Heart right ventricle (tissue), 16 donors: ENCODE measurements at places on chromosomes 7 and 10. TPM values are rescaled to one million over a fixed set of nuclear protein-coding genes. Genes with fewer than 3 reads are reported as not detected.

PRKAG2 gene
- total RNA-seq, result 119 TPM

CYP2E1 gene
- 0.76 TPM for total RNA-seq

MMP21 gene
- total RNA-seq, result not detected

- H3K4me1 ChIP-seq, result no peaks in the 10 kb centered on the region
- H3K27me3 ChIP-seq, result no peaks in the 10 kb centered on the region
- DNase-seq, result no peak
- no peaks in the 10 kb centered on the region for H3K36me3 ChIP-seq
- no peak overlapping the region for H3K27ac ChIP-seq
- H3K4me3 ChIP-seq, result no peak overlapping the region
Observed at GRCh38 chr7:2081526-2082135, 151.1 kb downstream of the MAD1L1 start.

LMBR1 gene
- 36.3 TPM for total RNA-seq

- H3K4me1 ChIP-seq, result no peaks in the 10 kb centered on the region
- no peaks in the 10 kb centered on the region for H3K36me3 ChIP-seq
- H3K27me3 ChIP-seq, result no peaks in the 10 kb centered on the region
- no peak overlapping the region for H3K4me3 ChIP-seq
- DNase-seq, result no peak
Observed at GRCh38 chr10:90007226-90007625, 305.8 kb downstream of the KIF20B start.

DNA sequence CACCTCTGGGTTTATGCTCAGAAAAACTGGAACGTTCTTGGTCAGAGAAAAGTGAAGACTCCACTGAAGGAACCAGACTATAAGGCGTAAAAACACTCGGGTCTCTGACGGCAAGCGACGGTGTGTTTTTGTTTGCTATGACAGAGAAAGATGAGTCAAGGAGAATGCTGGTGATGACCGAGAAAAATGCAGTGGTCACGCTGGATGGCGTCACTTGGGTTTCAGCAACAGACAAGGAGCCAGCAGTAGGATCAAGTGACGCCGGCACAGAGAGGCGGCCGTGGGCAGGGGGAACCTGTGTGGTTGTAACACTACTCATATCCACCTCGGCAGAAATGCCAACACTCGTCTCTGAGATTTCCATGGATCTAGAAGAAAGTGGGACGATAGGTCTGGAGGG lies 63.4 kb downstream of the KIAA1549 start:
- no peak for DNase-seq
- no peak overlapping the region for H3K27ac ChIP-seq
- no peak overlapping the region for H3K4me3 ChIP-seq
- H3K27me3 ChIP-seq, result no peaks in the 10 kb centered on the region

DNA sequence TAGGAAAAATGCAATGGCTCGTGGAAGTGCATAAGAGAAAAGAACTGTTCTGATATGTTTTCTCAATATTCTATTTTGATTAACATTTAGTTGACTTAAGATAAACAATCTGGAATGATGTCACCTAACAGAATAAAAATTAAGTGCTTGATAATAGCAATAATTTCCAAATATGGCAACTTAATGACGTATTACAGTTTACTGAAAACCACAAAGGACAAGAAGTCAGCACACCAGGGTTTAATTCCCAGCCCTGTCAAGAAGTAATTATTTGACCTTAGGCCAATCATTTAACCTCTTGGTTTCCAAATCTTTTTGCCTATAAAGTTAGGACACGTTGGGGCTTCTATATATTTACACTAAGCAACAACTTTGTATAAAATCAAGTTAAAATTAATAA lies 95.7 kb downstream of the CABCOCO1 start:
- no peaks in the 10 kb centered on the region for H3K4me1 ChIP-seq
- no peak overlapping the region for H3K27ac ChIP-seq
- H3K27me3 ChIP-seq, result no peaks in the 10 kb centered on the region
- no peaks in the 10 kb centered on the region for H3K36me3 ChIP-seq
- no peak overlapping the region for H3K4me3 ChIP-seq
- no peak for DNase-seq
